ENCODE measurements at places on chromosomes 4 and X.

DNA sequence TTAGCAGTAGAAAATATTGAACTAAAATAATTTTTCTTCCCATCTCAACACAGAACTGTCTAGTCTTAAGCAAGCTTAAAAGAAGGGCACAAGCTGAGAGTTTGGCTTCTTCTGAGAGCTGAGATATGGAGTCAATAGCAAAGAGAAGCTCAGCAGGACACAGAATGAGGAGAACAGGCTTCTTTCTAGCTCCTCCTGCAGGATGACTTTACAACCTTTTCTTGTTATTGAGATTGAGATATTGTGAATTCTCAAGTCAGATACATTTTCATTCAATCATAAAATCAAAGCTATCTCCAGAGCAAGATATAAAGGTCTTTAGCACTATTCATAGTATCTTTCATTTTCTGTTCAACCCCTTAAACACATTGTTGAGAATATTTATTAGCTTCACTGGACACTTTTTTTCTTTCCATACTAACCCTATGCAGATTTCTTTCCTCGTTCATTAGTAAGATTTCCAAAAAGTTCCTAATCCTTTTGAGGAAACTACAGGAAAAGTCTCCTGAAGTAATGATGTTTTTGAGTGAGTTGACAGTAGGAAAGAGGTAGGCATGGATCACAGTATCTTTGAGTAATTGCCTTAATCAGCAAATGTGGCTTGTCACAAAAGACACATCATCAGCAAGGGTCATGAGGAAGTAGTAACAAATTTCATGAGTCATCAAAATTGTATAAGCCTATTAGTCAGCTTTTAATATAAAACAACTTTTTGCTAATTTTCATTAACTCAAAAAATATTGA lies 17.8 kb upstream of the CXCL3 start:
- no peak for DNase-seq

DNA sequence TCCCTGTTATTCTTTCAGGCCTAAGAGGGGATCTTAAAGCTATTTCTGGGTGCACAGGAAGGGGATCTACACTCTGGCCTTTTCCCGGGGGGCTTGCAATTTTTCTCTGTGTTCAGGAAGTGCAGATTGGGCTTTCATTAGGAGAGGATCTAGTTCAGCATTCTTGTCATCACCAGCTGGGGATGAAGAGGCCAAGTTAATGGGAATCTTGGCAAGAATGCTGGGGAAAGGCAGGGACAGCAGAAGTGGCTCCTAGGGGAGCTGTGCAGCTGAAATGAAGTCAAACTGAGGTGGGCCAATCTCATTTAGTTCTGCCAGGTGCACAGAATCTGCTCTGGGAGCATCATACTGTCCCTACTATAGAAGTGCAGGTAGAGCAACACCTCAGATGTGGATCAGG lies 40.9 kb upstream of the ESX1 start:
- DNase-seq = no peak

GRCh38 chrX:54824722-54825121 lies 17.2 kb downstream of the MAGED2 start:
- no peak for DNase-seq

GRCh38 chrX:41692162-41692749 lies 3.5 kb downstream of the GPR34 start:
- no peak for DNase-seq

DNA sequence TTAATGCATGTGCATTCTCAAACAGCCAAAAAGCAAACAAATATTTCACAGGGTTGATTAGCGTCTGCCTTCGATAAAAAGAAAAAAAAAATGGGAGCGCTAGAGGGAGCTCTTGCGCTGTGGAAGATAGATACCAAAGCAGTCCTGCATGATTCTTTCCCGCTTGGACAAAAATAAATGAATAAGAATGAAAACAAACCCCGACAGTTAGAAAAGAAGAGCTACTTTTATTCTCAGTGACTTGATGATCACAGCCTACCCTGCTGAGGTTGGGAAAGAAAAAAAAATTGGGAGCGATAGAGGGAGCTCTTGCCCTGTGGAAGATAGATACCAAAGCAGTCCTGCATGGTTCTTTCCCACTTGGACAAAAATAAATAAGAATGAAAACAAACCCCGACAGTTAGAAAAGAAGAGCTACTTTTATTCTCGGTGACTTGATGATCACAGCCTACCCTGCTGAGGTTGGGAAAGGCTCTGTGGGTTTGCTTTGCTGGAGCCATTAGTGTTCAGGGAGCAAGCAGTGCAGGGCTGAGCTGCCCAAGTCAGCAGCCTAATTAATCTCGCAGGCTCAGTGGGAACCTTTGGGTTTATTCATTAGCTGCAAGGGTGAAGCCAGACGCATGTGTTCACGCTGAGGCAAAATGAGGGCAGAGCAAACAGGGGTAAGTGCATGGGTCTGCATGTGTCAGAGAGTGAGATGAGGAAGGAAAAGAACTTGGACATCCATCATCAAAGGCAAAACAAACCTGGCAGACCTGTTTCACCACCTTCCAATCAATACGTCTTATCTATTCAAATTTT lies 249.3 kb upstream of the PRKX start:
- no peak for DNase-seq

- no peak for DNase-seq
Measured at GRCh38 chr4:142933207-142933606, 87.1 kb upstream of the INPP4B start.

- no peak for DNase-seq
Measured at GRCh38 chr4:138110815-138111214, 131.3 kb downstream of the SLC7A11 start.

DNA sequence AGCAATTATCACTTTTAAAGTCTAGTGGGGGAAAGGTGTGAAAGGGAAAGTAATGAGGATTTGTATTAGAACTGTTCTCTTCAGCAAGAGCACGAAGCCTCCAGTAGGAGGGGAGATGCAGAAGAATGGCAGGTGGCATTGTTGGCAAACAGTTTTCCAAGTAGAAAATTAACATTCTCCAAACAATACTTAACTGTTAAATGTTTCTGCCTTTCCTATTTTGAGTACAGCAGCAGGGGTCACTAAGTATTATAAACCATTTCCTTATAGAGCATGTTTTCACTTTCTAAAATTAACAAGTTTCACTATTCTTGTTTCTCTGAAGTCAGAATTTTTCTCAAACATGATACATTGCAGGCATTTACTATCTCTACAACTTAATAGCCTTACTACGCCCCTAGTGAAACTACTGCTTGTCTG lies 58.7 kb downstream of the LEF1 start:
- DNase-seq = no peak

DNA sequence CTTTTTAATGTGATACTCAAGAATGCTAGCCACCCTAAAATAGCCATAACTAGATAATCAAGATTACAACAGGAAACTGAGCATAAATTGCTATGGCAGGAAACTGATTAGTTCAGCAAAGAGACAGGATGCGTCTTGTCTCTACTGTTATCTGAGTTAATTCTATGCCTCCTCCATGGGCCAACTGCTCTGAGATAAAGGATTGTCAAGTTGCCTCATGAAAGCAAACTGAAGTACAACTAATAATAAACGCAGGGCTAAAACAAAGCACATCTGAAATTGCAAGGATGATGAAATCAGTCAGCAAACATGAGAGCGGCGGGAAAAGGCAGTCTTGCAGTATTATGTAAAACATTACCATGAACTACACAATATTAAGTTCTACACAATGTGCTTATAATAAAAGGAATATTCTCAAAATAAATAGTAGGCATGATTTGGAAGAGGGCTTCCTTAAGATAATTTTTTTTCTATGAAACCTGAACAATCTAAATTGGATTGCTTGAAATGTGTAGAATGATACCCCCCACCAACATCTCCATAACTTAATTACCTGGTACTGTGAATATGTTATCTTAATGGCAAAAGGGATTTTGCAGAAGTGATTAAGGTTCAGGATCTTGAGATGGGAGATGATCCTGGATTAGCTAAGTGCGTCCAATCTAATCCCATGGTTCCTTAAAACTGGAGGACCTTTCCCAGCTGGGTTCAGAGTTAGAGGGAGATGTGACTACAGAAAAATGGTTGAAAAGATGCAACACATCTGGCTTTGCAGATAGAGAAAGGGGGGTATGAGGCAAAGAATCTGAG lies 65.9 kb downstream of the ANTXR2 start:
- DNase-seq = no peak

- DNase-seq = no peak
Measured at GRCh38 chr4:2923668-2924173, 39.5 kb downstream of the NOP14 start.

DNA sequence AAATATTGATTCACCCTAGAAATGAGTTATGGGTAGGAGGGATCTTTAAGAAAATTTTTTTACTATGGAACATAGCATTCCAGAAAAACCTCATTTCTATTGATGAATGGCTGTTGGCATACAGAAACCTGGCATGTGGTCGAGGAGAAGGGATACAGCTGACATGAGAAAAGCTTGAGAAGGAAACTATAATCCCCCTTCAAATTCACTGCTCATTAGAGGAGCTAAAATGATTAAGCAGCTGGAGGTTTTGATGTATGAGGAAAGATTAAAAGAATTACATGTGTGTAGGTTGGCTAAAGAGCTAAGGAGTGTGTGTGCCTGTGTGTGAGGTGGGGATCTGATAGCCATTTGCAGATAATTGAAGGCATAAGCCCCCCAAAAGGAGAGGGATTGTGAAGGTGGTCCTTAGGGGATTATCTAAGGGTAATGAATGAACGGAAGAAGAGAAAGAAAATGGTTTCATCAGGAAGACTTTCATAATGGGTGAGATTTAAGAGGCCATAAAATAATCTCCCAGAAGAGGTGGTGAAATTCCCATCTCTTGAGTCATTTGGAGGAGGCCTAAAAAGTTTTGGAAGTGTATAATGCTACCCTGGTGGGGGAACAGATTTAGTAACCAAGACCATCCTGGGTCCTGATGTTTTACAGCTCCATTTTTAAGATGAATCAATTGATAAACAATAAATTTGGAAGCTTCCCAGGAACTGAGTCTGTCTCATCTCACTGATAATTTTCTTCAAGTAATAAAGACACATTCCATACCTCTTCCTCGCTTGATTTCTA lies 272.0 kb upstream of the HAND2 start:
- no peak for DNase-seq

GRCh38 chr4:102535398-102536082 lies 34.4 kb downstream of the NFKB1 start:
- no peak for DNase-seq

DNA sequence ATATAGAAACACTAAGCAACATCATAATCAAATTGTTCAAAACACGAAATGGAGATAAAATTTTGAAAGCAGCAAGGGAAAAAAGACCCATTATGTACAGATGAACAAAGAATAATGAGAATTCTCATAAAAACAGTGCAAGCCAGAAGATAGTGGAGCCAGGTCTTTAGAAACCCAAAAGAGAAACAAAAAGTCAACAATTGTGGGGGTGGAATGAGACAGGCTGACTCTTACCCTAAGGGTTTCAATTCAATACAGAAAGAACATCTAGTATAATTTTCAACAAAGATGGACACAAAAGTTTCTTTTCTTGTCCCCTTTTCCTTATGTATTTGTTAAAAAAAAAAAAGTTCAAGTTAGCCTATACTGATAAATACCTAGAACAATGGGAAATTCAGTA lies 34.0 kb upstream of the MAGEB2 start:
- DNase-seq = no peak

DNA sequence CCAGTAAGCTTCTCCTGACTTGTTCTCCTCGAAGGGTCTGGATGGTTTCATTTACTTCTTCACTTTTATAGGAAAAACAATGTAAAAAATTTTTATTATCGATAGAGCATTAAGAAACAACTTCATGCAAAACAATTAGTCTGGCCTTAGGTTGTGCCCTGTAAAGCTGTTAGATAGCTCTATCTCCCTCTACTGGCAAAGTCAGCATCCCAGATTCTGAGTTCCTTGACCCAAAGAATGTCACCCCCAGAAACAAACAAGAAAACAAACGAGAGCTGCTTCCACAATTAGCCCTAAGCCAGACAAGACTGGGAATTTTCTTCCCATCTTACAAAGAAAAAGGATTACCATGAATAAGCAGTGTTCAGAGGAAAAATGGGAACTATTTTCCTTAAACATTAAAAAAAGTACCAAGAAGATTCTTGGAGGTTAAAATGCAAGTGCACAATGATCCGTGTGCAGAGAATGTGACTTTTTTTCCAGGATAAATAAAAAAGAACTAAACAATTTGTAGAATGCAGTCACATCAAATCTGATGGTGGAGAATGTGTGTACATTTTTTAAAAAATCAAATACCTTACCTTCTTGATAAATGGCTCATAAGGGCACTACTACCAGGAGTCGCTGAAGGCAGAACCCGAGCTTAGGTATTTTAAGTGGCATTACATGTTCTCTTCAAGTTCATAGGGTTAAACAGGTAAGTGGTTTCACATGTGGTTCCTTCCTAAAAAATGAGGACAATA lies 293.2 kb downstream of the FBXO8 start:
- no peak for DNase-seq

DNA sequence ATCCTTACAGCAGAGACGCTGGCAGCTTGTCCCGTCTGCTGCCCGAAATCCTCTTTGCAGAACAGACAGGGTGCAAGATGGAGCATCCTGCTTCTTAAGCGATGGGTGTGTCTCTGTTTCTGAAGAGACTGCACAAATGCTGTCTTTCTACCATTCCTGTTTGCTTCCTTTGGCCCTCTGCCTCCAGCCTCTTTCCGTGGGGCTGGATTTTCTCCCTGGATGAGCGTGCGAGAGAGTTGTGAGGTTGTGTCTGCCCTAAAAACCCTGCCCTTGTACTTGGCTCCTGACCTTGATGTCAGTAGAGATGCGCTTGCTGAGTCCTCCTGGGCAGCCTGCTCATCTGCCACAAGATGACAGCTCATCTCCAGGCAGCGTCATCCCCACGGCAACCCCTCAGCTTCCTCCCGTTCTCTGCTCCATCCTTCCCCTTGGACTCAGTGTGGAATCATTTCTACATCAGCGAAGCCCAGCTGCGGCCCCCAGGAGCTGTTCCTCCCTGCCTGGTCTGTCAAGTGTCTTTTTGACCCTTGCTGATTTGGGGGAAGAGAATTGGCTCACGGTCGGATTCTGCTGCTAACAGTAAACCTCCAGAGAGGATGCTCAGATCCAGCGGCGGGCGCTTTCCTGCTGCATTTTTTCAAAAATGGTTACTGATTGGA lies 246.2 kb downstream of the ASMT start:
- no peak for DNase-seq

- DNase-seq = no peak
Measured at GRCh38 chrX:45775468-45775867, 574.8 kb upstream of the DIPK2B start.

GRCh38 chrX:122087341-122087740 lies 1039.9 kb downstream of the GLUD2 start:
- no peak for DNase-seq

- DNase-seq = no peak
Measured at GRCh38 chrX:39670281-39670680, 427.5 kb downstream of the BCOR start.

- no peak for DNase-seq
Measured at GRCh38 chr4:11565899-11566298, 137.2 kb upstream of the HS3ST1 start.
